Keratinocyte (primary cell): ENCODE measurements at places on chromosomes 5 and 9. TPM values are rescaled to one million over a fixed set of nuclear protein-coding genes. Genes with fewer than 3 reads are reported as not detected.

Gene PCDHB3
- polyA plus RNA-seq = 0.03 to 0.08 TPM (median 0.05 TPM) in 3 replicates

Gene CAMK4
- 0.30 to 1.0 TPM (median 0.45 TPM) in 3 replicates for polyA plus RNA-seq

Gene PHF2
- polyA plus RNA-seq = 3.7 to 6.6 TPM (median 5.1 TPM) in 3 replicates

Gene GABRA1
- not detected in 3 replicates for polyA plus RNA-seq

Gene UGT3A2
- polyA plus RNA-seq = 0.03 to 0.09 TPM (median 0.07 TPM) in 3 replicates

Gene SHISAL2B
- polyA plus RNA-seq = not detected in 3 replicates

Gene PCDHGA10
- polyA plus RNA-seq = 1.3 to 1.8 TPM (median 1.6 TPM) in 3 replicates

Gene FIBCD1
- polyA plus RNA-seq = 0.79 to 1.3 TPM (median 0.94 TPM) in 3 replicates

Gene SLCO6A1
- not detected in 3 replicates for polyA plus RNA-seq

Gene PCDHGB3
- 0.17 to 0.28 TPM (median 0.18 TPM) in 3 replicates for polyA plus RNA-seq

DNA sequence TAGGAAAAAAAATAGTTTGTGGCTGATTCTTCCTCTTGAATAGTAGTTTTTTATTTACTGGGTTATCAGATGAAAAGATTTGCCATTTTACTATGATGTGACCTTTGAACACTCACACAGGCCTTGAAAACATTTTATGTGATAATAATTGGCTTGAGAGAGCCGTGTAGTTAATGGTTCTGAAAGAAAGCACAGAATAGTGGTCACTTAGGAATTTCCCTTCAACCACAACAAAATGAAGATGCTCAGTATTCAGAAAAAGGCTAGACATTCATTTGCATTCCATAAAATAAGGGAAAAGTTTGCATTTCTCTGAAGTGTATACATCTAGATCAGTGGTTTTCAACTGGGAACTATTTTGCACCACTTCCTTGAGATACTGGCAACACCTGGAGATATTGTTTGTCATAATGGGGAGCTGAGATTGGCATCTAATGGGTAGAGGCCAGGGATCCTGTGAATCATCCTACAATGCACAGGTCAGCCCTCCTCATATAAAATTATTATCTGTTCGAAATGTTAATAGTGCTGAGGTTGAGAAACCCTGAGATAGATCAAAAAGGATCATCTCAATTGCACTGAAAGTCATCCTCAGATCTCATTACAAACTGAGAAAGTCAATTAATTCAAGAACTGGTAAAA, 446.4 kb upstream of the CCNG1 start:
- H3K36me3 ChIP-seq = no peaks in the 10 kb centered on the region
- no peaks in the 10 kb centered on the region for H3K4me1 ChIP-seq
- no peak overlapping the region for H3K27ac ChIP-seq

GRCh38 chr9:123745933-123746332, 184.0 kb downstream of the DENND1A start:
- H3K27me3 ChIP-seq = no peaks in the 10 kb centered on the region
- no peak overlapping the region for H3K27ac ChIP-seq
- DNase-seq = no peak
- no peak overlapping the region for H3K4me3 ChIP-seq

- no peaks in the 10 kb centered on the region for H3K36me3 ChIP-seq
- DNase-seq = no peak
- H3K4me3 ChIP-seq = no peak overlapping the region
These were observed 627.7 kb downstream of the CCDC171 start for GRCh38 chr9:16180546-16180945.

DNA sequence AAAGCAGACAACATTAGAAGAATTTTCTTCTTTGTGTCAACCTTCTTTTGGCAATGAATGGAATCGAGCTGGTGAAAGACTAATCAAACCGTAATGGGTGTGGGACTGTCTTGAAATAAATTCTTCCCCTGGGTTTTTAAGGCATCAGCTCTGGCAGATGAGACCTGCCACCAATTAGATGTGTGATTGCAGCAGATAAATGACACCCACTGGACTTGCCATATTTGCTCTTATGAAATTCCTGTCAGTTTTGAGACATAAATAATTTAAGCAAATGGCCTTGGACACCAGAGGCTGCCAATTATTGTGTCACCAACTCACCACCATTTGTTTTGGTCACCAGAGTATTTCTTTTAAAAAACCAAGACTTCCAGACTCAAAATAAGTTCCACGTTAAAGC, 135.9 kb upstream of the RGMB start:
- no peak overlapping the region for H3K4me3 ChIP-seq
- no peaks in the 10 kb centered on the region for H3K36me3 ChIP-seq
- no peak for DNase-seq
- H3K4me1 ChIP-seq = no peaks in the 10 kb centered on the region
- no peak overlapping the region for H3K27ac ChIP-seq

GRCh38 chr5:176491101-176491502, 42.9 kb downstream of the FAF2 start:
- H3K4me3 ChIP-seq = no peak overlapping the region
- no peak for DNase-seq
- no peaks in the 10 kb centered on the region for H3K27me3 ChIP-seq
- H3K27ac ChIP-seq = no peak overlapping the region

GRCh38 chr9:15096972-15097371, 186.7 kb upstream of the FREM1 start:
- no peaks in the 10 kb centered on the region for H3K4me1 ChIP-seq
- no peak overlapping the region for H3K27ac ChIP-seq
- H3K36me3 ChIP-seq = no peaks in the 10 kb centered on the region

DNA sequence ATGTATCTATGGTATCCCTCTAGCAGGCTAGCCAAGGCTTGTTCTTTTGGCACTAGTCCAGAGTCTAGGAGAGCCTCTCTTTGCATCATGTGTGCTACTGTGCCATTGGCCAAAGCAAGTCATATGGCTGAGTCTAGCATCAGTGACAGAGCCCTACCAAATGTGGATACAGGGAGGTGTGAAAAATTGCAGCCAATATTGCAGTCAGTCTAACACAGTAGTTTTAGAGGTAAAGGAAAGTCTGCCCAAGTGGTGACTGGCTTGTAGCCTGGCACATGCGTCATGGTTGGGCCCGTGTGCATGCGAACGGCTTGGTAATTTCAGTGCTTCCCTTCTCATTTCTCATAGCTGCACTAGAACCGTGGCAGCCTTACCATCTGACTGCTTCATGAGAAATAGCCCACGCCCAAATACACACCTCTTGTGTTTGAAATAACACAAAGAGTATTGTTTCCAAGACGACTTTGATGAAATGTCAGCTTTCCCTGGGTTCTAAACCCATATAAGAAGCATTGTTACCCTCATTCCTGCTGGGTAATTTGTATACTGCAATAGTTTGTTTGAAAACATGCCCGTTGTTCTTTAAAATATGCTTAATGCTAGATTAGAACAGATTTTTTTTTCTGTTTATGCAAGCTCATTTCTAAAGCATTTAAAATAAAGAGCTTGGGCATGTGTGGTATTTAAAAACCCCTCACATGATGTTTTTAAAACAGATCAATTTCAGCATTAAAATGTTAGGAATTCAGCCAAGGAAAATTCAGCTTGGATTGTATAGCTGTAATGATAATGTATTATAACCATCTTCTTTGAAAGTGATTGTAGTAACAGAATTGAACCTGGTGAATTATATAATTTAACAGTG, 113.2 kb downstream of the TLE4 start:
- peak; percentile 23 for DNase-seq
- H3K27ac ChIP-seq = no peak overlapping the region
- H3K4me3 ChIP-seq = no peak overlapping the region
- no peaks in the 10 kb centered on the region for H3K27me3 ChIP-seq
- H3K4me1 ChIP-seq = peaks cover 4% of the 10 kb centered on the region

GRCh38 chr9:8831568-8831967, 1032.0 kb upstream of the DMAC1 start:
- DNase-seq = no peak
- H3K27ac ChIP-seq = no peak overlapping the region
- H3K36me3 ChIP-seq = no peaks in the 10 kb centered on the region
- H3K27me3 ChIP-seq = no peaks in the 10 kb centered on the region
- H3K4me1 ChIP-seq = no peaks in the 10 kb centered on the region
- no peak overlapping the region for H3K4me3 ChIP-seq

GRCh38 chr9:127862075-127863011, 7.9 kb upstream of the ENG start:
- H3K27me3 ChIP-seq = peaks cover 4% of the 10 kb centered on the region
- H3K4me3 ChIP-seq = no peak overlapping the region
- no peak for DNase-seq
- no peaks in the 10 kb centered on the region for H3K36me3 ChIP-seq
- H3K27ac ChIP-seq = no peak overlapping the region
- no peaks in the 10 kb centered on the region for H3K4me1 ChIP-seq

DNA sequence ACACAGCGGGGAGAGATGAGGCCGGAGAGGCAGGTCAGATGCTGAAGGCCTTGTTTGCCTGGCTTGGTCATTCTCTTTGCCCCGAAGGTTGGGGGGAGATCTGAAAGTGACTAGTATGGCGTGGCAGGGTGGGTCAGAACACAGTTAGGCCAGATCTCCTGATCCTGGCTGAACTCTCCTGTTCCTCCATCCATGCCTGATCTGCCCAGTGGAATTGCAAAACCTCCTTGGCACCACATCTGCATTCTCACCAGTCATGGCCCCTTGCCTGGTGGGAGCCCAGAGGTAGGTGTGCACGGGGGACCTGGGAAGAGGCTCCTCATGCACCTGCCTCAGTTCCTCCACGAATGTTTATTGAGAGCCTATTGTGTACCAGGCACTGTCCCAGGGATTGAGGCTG, 23.2 kb downstream of the TEX53 start:
- H3K4me1 ChIP-seq = peaks cover 7% of the 10 kb centered on the region
- no peak for DNase-seq
- no peak overlapping the region for H3K4me3 ChIP-seq
- H3K27ac ChIP-seq = no peak overlapping the region
- no peaks in the 10 kb centered on the region for H3K27me3 ChIP-seq

DNA sequence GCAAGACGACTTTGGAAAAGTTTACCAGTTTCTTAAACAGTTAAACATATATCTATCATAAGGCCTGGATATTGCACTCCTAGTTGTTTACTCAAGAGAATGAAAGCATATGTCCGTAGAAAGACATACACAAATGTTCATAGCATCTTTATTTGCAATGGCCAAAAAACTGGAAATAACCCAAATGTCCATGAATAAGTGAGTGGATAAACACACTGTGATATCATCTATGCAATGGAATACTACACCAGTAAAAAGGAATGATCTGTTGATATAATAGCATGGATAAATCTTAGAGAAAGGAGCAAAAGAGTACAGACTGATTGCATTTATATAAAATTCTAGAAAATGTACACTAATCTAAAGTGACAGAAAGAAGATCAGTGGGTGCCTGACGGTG, 28.0 kb upstream of the VCAN start:
- H3K27ac ChIP-seq = no peak overlapping the region
- no peaks in the 10 kb centered on the region for H3K36me3 ChIP-seq
- no peak overlapping the region for H3K4me3 ChIP-seq
- no peaks in the 10 kb centered on the region for H3K4me1 ChIP-seq
- no peak for DNase-seq
- no peaks in the 10 kb centered on the region for H3K27me3 ChIP-seq

- no peaks in the 10 kb centered on the region for H3K36me3 ChIP-seq
- DNase-seq = no peak
- H3K4me3 ChIP-seq = no peak overlapping the region
- H3K27me3 ChIP-seq = no peaks in the 10 kb centered on the region
- no peak overlapping the region for H3K27ac ChIP-seq
- H3K4me1 ChIP-seq = no peaks in the 10 kb centered on the region
These were observed 273.0 kb downstream of the TMEM167A start for GRCh38 chr5:82804155-82804690.

DNA sequence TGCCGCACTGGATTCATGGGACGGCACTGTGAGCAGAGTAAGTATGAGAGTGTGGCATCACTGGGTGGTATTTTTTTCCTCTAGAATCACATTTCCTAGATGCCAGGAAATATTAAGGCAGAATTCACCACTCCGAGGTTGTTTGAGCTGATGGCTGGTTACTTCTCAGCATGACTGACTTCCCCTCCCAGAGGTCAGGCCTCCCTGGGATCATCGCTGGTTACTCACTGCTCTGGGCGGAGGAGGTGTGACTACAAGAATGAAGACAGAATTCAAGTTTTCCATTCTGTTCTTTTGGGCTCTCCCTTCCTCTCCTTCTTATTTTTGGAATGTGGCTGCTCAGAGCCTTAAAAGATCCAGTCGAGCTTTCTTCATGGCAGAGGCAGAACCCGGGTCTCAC, 76.6 kb upstream of the PRRC1 start:
- H3K4me3 ChIP-seq = no peak overlapping the region
- DNase-seq = no peak
- no peak overlapping the region for H3K27ac ChIP-seq
- H3K27me3 ChIP-seq = peaks cover 3% of the 10 kb centered on the region
- H3K36me3 ChIP-seq = no peaks in the 10 kb centered on the region
- H3K4me1 ChIP-seq = no peaks in the 10 kb centered on the region

DNA sequence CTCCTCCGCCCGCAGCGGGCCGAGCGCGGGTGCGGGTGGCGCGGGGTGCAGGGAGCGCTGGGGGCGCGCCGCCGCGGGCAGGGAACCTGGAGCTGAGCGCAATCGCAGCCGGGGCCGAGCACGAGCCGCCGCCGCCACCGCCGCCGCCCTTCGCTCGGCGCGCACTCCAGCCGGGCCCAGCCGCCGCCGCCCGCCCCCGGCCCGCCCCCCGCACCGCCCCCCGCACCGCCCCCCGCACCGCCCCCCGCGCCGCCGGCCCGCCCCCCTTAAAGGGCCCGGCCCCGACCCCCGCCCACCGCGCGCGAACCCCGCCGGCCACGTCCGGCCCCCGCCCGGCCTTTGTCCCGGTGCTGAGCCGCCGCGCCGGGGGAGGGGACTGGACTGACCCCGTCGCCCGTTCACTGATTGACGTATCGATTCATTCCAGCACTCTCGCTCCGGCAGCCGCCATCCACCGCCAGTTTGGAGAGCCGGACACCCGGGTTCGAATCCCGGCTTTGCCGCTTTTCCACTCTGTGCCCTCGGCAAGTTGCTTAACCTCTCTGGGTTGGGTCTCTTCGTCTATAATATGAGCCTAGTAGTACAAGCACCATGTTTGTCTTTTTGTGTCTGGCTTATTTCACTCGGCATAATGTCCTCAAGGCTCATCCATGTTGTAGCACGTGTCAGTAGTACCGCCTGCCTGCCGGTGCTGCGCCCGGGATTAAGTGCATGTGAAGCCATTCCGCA, at the start of gene SH3PXD2B:
Gene SH3PXD2B, minus strand, starts transcription at position 168 of the 729 bp plus-strand sequence. CDS start 173 bp downstream, outside the sequence.
- no peak for DNase-seq
- peak within 1 kb of the TSS; percentile 84 for H3K4me3 ChIP-seq
- peak within 1 kb of the TSS; percentile 70 for H3K27ac ChIP-seq
- H3K36me3 ChIP-seq = no peaks in the 10 kb centered on the region

- no peak for DNase-seq
- no peak overlapping the region for H3K27ac ChIP-seq
- H3K4me1 ChIP-seq = no peaks in the 10 kb centered on the region
- no peaks in the 10 kb centered on the region for H3K27me3 ChIP-seq
- H3K4me3 ChIP-seq = no peak overlapping the region
These were observed 59.2 kb downstream of the NDST1 start for GRCh38 chr5:150567031-150567717.
